ENCODE measurements at places on chromosomes 5 and 9. TPM values are rescaled to one million over a fixed set of nuclear protein-coding genes. Genes with fewer than 3 reads are reported as not detected.

GRCh38 chr9:116432051-116432450, 255.1 kb upstream of the TRIM32 start:
- no peaks in the 10 kb centered on the region for H3K4me1 ChIP-seq
- no peak overlapping the region for H3K27ac ChIP-seq
- H3K36me3 ChIP-seq = no peaks in the 10 kb centered on the region
- H3K4me3 ChIP-seq = no peak overlapping the region
- no peak for DNase-seq
- no peaks in the 10 kb centered on the region for H3K27me3 ChIP-seq

- no peak overlapping the region for H3K4me3 ChIP-seq
- no peak for DNase-seq
- H3K36me3 ChIP-seq = no peaks in the 10 kb centered on the region
- H3K27ac ChIP-seq = no peak overlapping the region
- no peaks in the 10 kb centered on the region for H3K4me1 ChIP-seq
These were observed 364.7 kb upstream of the CD180 start for GRCh38 chr5:67561151-67561932.

- H3K27ac ChIP-seq = no peak overlapping the region
- no peaks in the 10 kb centered on the region for H3K36me3 ChIP-seq
- DNase-seq = no peak
- no peaks in the 10 kb centered on the region for H3K4me1 ChIP-seq
- H3K4me3 ChIP-seq = no peak overlapping the region
These were observed 197.9 kb downstream of the TLE4 start for GRCh38 chr9:79769476-79770275.

DNA sequence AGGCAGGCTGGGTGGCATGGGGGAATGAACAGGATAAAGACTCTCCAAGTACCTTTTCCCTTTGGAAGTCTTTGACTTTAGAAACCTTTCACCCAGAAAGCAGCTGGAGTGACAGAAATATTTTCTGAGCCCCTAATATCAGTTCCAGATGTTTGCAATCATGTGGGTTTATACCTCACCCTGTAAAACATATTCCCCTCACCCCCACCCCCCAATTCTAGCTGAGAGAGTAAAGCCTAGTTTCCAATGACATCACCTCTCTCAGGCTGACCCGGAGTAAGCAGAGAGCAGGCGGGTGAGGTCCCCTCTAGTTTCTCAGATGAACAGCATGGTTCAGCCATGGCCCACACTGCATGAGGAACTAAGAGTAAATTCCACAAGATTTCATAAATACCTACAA, 82.9 kb upstream of the TRIM32 start:
- DNase-seq = no peak
- H3K27ac ChIP-seq = no peak overlapping the region
- no peaks in the 10 kb centered on the region for H3K36me3 ChIP-seq
- no peaks in the 10 kb centered on the region for H3K27me3 ChIP-seq

- no peaks in the 10 kb centered on the region for H3K4me1 ChIP-seq
- no peaks in the 10 kb centered on the region for H3K36me3 ChIP-seq
- no peaks in the 10 kb centered on the region for H3K27me3 ChIP-seq
- H3K27ac ChIP-seq = no peak overlapping the region
- no peak overlapping the region for H3K4me3 ChIP-seq
These were observed 28.1 kb downstream of the UBTD2 start for GRCh38 chr5:172255444-172255843.

- H3K27me3 ChIP-seq = no peaks in the 10 kb centered on the region
- no peak for DNase-seq
- H3K27ac ChIP-seq = no peak overlapping the region
- no peaks in the 10 kb centered on the region for H3K36me3 ChIP-seq
- no peak overlapping the region for H3K4me3 ChIP-seq
These were observed 19.7 kb upstream of the VLDLR start for GRCh38 chr9:2601785-2602378.

DNA sequence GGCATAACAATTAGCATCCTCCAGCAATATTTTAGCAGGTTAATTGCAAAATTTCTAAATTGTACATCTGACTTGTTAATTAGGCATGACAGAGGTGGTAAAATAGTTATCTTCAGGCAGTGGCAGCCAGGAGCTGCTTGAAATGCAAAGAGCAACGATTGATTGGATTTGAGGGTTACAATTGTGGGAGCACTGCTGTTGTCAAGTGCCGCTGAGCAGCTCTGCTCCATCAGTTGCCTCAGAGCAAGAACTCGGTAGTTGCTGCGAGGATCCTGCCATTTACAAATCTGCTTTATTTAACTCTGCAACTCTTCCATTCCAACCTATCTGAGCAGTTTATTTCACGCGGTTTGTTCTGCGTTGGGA, 12.6 kb downstream of the PBX3 start:
- H3K27ac ChIP-seq = no peak overlapping the region
- peak overlapping the region; percentile 16 for H3K4me3 ChIP-seq
- no peak for DNase-seq
- H3K36me3 ChIP-seq = no peaks in the 10 kb centered on the region
- no peaks in the 10 kb centered on the region for H3K27me3 ChIP-seq

DNA sequence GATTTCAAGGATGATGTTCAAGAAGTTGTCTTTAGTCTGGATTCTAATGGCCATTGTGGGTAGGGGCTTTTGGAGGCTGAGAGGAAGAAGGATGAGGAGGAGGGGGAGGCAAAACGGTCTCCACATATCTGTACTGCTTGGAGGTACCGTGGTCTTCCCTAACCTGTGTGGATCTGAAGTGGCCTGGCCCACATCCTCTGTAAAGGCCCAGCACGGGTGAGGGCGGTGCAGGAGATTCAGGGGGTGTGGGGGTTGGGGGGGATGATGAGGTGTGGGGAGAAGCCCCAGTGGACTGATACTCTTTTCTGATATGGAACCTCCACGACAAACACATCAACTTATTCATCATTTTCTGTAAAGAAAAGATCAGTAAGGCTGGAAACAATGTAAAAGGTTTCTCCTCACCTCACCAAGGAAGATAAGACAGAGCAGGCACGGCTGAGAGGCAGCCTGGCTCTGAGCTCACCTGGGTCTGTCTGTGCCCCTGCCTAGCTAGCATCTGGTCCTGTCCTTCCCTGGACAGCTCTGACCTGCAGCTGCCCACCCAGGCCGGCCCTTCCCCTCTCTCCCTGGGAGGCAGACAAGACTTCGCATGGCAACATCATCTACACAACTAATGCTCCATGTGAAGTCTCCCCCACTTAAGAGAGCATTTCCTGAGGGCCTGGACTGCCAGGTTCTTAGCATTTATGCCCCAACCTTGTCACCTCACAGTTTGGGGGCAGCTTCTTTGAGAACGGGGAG, 5.6 kb upstream of the IL3 start:
- no peaks in the 10 kb centered on the region for H3K27me3 ChIP-seq
- H3K27ac ChIP-seq = no peak overlapping the region
- H3K4me1 ChIP-seq = no peaks in the 10 kb centered on the region
- no peaks in the 10 kb centered on the region for H3K36me3 ChIP-seq

GRCh38 chr9:129934041-129934591, 98.9 kb downstream of the USP20 start:
- peak overlapping the region; percentile 79 for H3K27ac ChIP-seq
- DNase-seq = no peak
- no peak overlapping the region for H3K4me3 ChIP-seq
- peaks cover 41% of the 10 kb centered on the region for H3K4me1 ChIP-seq

Gene KYAT1
- total RNA-seq = 9.5 TPM

Gene CER1
- not detected for total RNA-seq

Gene PCDHGA12
- total RNA-seq = 7.6 TPM

Gene PAPPA
- total RNA-seq = 0.65 TPM

Gene PCDHA10
- total RNA-seq = 0.13 TPM

Measured in heart left ventricle (tissue), 16 donors.